ENCODE measurements at places on chromosomes 1 and 21. TPM values are rescaled to one million over a fixed set of nuclear protein-coding genes. Genes with fewer than 3 reads are reported as not detected.
A peak's percentile ranks its signal among the peaks of the same experiment; 100 is the strongest.

C4BPA gene
- total RNA-seq: not detected

DNA sequence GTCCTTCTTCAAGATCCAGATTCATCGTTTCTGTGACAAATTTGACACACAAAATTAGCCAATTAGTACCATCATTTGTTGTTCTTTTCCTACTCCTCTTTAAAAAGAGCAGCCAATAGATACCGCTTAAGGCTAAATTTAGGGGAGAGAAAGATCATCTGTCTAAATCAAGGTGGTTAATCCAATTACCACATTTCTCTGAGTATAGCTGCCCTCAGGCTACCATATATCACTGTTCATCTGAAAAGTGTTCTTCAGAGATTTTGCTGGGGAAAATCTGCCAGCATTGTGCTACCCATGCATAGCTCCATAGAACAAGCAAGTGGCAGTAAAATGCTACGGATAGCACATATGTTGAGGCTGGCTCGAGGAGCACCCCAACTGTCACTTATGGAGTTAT, 110.3 kb upstream of the ESRRG start:
- no peak for DNase-seq
- no peaks in the 10 kb centered on the region for H3K27me3 ChIP-seq
- no peak overlapping the region for H3K27ac ChIP-seq

HSPG2 gene
- 6.3 TPM for total RNA-seq

DNA sequence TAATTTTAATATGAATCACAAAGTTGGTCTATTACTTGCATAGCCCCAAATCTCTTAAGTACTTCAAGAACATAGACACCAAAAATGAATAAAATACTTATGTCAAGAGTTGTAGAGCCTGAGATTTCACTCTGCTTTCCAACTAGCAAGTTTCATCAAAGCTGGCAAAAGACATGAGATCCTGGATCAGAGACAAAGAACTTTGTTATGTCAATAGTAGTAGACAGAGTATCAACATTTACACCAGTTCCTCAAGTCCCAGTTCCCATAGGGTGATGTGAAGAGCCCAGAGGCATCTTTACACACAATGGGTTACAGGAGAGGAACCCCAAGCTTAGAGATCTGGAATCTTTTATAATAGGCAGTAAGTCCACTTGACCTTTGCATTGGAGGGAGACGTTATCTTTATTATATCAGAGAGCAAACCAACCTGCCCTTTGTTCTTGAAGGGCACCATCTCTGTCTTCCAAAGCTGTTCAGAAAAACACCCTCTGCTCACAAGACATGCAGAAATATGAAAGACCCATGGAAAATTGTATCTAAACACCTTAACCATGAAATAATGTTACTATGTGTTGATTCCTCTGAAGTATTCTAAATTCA, 174.4 kb upstream of the GALNT2 start:
- no peaks in the 10 kb centered on the region for H3K4me1 ChIP-seq
- DNase-seq: peak; percentile 36
- H3K36me3 ChIP-seq: no peaks in the 10 kb centered on the region
- no peak overlapping the region for H3K4me3 ChIP-seq

DNA sequence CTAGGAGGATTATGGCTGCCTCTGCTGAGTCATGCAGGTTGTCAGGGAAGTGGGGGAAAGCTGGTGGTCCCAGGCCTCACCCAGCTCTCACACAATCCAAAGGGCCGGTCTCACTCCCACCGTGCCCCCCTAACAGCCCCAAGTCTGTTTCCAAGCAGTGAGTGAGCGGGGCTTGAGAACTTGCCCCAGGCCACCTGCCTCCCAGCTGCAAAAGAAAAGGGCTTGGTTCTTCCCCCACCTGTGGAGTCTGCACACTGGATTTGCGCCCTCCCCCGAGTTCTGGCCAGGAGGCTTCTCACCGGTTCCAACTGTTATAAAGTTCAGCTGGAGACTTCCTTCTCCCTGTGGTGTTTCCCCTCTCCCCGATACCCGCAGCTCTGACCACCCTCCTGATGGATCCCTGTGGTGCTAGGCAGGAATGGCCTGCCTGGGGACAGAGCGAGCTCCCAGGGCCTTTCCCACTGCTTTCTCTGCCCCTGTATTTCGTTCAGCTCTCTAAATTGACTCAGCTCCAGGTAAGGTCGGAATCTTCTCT, 222.3 kb downstream of the BARHL2 start:
- no peak for DNase-seq
- H3K4me3 ChIP-seq: no peak overlapping the region
- H3K36me3 ChIP-seq: no peaks in the 10 kb centered on the region
- no peaks in the 10 kb centered on the region for H3K27me3 ChIP-seq
- H3K4me1 ChIP-seq: no peaks in the 10 kb centered on the region

DNA sequence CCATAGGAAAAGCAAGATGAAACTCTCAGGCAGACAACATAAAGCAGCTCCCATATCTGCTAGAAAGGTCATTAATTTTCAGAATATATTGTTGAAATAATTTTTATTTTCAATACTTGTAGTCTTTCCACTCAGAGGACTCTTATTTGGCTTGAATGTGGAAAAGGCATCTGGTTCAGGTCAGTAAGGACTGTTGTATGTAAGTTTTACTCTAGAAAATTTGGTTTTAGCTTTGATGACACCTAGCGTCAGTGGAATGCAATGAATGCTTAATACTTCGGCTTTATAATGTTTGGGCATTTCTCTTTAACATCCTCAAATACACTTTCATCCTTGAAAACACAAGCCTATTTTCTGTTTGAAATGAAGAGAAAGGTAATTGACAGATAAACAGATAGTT, 63.3 kb downstream of the LRRC40 start:
- peaks cover 2% of the 10 kb centered on the region for H3K36me3 ChIP-seq
- no peak overlapping the region for H3K27ac ChIP-seq
- no peak overlapping the region for H3K4me3 ChIP-seq
- peaks cover 5% of the 10 kb centered on the region for H3K27me3 ChIP-seq
- DNase-seq: no peak

GRCh38 chr1:16226490-16227179, 10.3 kb downstream of the CPLANE2 start:
- peaks cover 5% of the 10 kb centered on the region for H3K36me3 ChIP-seq
- H3K27ac ChIP-seq: peak overlapping the region; percentile 72
- no peak for DNase-seq
- H3K27me3 ChIP-seq: peaks cover 36% of the 10 kb centered on the region

AURKAIP1 gene
- 146 TPM for total RNA-seq

Data from activated CD4-positive, alpha-beta T cell treated with anti-CD3 and anti-CD28 coated beads, Interleukin-2, amount 10 ng/mL, durations not matched to agents 24 days and 14 days (primary cell).